Activated CD4-positive, CD25-positive, alpha-beta regulatory T cell treated with anti-CD3 and anti-CD28 coated beads, Interleukin-2, amount 50 U/mL, for 72 hours (primary cell): ENCODE measurements at places on chromosomes 4 and X.

DNA sequence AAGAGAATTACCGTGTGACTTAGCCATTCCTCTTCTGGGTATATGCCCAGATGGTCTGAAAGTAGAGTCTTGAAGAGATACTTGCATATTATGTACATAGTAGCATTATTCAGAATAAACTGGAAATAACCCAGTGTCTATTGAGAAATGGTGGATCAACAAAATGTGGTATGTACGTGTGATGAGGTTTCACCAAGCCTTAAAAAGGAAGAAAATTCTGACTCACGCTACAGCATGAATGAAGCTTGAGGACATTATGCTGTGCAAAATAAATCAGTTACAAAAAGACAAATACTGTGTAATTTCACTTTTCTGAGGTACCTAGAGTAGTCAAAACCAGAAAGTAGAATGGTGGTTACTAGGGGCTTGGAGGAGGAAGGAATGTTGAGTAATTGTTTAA, 37.3 kb downstream of the GBA3 start:
- DNase-seq, result no peak

DNA sequence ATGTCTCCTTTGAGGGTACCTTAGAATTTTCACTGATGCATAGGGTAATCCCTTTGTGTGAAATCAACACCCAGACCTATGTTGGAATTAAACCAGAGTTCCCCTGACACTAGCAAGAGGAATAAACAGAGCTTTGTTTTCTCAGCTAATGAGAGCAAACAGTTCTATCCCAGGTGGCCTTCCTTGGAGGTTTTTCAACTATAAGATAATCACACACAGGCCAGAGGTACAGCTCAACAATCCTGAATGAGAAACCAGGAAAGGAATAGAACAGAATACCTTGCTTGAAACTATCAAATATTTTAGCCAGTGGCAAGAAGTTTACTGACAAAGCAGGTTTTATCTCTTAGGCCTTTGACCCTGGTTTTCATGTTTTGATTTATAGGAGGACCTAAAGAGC, 100.2 kb downstream of the OTC start:
- DNase-seq, result no peak

- no peak for DNase-seq
Measured at GRCh38 chrX:51608766-51609165, 9.9 kb downstream of the CENPVL3 start.

DNA sequence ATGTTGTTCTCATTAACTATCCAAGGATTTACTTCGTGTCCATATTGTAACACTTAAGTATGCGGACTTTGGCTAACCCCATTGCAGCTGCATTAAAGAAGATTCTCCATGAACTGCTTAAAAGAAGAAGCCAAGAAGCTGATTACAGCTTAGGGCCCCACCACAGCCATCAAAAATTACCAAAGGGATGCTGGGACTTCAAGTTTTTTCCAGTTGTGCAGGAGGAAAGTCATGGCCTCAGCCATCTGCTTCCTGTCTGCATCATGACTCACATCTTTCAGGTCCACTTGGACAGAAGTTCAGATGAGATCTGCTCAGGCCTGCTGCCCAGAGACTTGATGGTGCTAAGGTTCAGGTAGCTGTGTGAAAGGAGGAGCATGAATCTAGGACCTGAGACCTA, 38.8 kb upstream of the CAPN6 start:
- DNase-seq, result no peak

DNA sequence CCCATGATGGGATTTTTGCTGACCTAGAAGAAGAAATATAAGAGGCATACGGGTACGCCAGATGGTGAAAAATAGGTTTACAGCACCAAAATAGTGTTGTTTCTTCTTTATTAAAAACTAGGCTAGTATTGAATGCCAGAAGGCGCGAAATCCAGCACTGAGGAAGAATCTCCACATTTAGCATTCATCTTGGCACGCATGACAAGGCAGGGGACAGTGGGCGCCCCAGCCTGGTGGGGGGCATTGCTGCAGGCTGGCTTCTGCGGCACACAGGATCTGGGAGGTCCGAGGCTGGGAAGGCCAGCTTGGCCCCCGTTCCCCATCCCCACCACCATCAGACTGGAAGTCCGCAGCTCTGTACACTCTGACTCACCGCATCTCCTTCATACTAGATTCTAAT, 75.7 kb upstream of the DDX3X start:
- DNase-seq, result no peak

DNA sequence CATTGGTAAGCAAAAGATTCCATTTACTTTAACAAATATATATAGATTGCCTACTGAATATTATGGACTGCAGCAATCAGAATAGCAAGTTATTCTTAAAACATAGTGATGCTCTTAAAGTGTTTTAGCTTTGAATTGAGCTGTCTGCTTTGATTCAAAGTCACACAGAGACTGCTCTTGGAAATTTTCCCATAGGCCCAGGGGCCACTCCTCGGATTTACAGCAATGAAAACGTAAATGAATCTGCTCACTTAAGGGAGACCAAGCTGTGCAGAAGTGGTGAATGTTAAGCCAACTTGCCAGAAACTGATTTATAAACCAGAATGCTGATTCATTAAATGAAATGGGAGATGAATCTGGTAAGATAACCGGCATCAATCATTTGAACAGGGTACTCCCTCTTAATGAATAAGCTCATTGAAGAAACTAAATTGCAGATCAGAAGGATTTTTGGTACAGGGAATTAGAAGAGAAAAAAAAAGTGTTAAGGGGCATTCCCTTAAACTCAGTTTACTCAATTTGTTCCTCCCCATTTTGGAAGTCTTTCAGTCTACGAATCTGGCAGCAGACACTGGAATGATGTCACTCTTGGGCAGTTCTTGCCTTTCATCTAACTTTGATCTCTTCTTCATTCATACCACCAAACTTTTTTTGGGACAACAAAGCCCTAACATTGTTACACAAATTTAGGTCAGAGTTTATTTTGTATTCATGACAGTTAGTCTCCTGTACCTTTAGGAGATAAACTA, 363.3 kb upstream of the MAGEB2 start:
- no peak for DNase-seq
